Hematopoietic multipotent progenitor cell (in vitro differentiated cells): ENCODE measurements at places on chromosomes 4 and X. TPM values are rescaled to one million over a fixed set of nuclear protein-coding genes. Genes with fewer than 3 reads are reported as not detected.

NXF2 gene
- total RNA-seq = not detected

OCIAD2 gene
- total RNA-seq = 10.5 TPM

HERC5 gene
- total RNA-seq = 6.5 TPM

WDR45 gene
- 75.7 TPM for total RNA-seq

BANK1 gene
- 1.3 TPM for total RNA-seq

CBR4 gene
- total RNA-seq = 6.7 TPM

XG gene
- under 0.01 TPM for total RNA-seq

RNF212 gene
- 1.1 TPM for total RNA-seq

ZCCHC12 gene
- total RNA-seq = under 0.01 TPM

GRPR gene
- total RNA-seq = 0.27 TPM

CWH43 gene
- not detected for total RNA-seq

SNX25 gene
- total RNA-seq = 0.81 TPM

SGMS2 gene
- 5.4 TPM for total RNA-seq

MAGEA9 gene
- not detected for total RNA-seq

SPANXN3 gene
- total RNA-seq = not detected

RAB40AL gene
- 1.3 TPM for total RNA-seq

GRCh38 chr4:141174457-141174856 is 41.2 kb upstream of the RNF150 start:
- no peak for DNase-seq

GRCh38 chr4:8533274-8533865 is 46.8 kb upstream of the GPR78 start:
- DNase-seq = no peak

DNA sequence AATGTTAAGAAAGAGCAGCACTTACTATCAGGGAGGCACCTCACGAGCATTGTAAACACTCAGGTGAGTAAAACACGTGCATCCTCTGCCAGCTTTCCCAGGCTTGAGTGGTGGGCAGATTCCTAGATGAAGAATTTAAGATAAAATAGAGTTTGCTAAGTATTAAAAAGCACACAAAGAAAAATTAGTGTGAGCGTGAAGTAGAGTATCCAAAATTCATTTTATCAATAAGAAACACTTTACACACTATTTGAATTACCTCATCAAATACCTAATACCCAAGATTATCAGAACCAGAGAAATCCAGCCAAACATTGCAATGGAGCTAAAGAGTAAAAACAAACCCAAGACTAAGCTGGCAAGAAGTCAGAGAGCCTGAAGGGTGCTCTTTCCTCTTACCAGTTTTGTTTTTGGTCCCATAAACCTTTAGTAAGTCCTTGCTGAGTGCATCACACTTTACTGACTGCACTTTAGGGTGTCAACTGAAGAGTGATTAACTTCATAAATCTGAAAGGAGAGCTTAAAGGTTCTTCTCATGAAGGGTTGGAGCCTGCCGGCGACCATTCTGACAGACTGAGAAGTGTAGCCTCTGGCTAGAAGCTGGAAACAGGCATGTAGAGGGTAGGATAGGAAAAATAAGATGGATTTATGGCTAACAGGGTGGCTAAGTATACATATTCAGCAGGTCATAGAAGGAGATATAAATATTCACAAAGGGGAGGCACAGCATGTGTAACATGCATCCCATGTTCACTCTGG is 151.1 kb downstream of the SLC7A11 start:
- no peak for DNase-seq

- DNase-seq = no peak
These were observed 2.2 kb upstream of the PLXNB3 start for GRCh38 chrX:153761863-153762262.

GRCh38 chr4:114272226-114272625 is 292.8 kb upstream of the ARSJ start:
- DNase-seq = no peak

- no peak for DNase-seq
These were observed 27.4 kb downstream of the NAA11 start for GRCh38 chr4:79298484-79298883.

DNA sequence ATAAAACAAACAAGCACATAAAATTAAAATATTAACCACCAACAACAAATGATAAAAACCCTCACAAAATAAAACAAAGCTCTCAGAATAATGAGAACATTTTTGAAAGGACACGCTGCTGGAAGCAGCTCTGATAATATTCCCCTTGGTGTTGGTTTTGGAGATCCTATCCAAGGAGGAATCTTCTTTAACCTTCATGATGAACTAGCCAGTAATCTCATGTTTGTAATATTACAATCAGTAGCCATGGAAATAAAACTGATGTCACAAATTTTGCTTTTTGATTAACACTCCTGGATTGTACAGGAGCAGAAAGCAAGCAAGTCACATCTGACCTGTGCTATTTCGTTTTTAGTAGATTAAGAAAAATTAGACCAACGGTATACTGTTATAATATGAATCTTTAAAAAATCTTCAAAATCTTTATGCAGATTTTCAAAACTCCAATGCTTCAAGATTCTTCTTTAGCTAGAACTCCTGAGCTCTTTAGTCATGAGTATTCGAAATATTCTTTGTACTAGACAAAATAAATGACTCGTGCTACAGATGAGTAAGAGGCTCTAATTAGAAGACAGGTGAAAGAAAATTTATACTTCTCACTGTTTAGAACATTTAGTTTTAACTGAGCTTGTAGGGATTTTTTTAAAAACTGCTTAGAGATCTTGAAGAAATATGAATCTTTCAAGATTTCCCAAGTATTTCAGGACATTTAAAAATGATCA is 154.1 kb downstream of the RASL11B start:
- no peak for DNase-seq

- peak; percentile 11 for DNase-seq
These were observed 254.4 kb downstream of the NPFFR2 start for GRCh38 chr4:72286185-72286584.

DNA sequence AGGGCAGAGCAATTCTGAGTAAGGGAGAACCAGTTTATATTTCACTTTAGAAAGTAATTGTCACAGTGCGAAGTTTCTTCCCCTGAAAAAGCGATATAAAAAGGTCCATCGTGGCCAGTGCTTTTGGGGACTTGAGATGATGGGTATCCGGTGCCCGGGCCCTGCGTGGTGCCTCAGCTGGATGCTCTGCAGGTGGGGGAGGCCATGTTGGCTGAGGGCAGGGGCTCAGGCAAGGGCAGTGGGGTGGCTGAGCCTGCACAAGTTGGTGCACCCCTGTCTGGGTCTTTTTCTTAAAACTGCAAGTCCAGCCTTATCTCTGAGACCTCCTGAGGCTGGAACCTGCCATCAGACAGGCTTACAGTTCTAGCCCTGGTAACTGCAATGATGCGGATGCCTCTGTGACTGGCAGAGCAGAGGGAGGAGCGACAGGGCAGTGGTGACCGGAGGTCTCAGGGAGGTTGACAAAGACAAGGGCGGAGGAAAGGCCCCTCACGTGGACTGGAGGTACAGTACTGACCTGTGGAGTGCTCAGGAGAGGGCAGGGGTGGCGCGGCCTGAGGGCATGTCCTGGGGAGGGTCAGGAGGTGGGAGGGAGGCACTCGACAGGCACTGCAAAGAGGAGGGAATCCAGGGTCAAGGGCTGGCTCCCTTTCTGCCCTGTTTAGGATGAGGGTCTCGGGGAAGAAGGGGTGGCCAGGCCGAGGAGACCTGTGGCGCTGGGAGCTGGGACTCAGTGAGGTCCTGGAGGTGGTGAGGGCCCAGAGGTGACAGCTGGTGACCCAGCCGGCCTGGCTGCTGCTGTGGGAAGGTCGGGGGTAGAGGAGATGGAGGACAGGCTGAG is 1.8 kb downstream of the RGS12 start:
- no peak for DNase-seq

GRCh38 chrX:27815209-27815608 is 7.4 kb downstream of the MAGEB10 start:
- DNase-seq = no peak

DNA sequence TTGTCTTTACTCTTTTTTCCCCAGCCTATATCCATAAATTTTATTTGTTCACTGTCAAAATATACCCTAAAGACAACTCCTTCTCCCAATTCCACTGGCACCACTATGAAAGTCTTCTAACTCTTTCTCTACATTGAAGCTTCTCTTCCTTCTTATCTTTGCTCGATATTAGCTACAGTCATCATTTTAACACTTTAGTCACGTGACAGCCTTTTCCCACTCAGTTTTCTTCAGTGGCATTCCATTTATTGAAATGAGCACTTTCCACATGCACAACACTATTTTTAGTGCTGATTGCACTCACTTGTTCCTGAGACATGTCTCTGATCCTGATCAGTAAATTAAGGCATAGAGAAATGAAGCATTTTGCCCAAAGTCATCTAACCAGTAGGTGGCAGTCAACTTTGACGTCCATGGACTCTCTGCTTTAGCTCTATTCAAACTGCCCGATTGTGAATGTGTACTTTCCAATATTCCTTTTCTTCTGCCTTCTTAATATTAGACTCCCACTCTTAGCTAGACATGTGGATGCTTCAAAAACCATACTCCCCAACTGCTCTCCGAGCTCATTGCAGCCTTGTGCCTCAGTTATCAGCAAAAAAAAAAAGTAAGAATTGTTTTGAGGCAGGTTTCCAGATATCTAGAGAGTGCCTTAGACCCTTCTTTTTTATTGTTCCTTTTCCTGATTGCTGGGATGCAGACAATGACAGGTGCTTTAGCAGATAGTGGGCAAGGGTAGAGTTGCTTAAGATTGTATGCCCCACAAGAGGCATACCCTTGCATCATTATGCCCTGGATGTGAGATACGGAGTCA is 394.4 kb upstream of the ADGRL3 start:
- peak; percentile 8 for DNase-seq

DNA sequence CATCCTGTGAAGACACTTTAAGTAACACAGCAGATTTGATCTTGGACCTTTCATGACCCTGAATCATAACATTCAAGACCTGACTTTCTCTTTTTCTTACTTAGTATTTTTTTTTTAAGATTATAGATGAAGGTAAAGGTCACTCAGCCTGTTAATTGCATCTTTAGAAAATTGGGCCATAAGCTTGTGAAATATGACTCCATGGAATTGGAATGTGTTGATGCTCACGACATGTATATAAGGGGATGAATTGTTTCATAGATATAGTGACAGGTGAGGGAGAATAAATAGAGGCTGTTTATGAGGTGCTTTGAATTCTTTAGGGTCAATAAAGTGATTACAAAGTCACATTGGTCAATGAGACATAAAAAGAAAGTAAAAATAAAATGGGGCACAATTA is 27.7 kb upstream of the HS3ST1 start:
- no peak for DNase-seq

GRCh38 chr4:176223561-176223960 is 28.2 kb upstream of the SPATA4 start:
- no peak for DNase-seq

DNA sequence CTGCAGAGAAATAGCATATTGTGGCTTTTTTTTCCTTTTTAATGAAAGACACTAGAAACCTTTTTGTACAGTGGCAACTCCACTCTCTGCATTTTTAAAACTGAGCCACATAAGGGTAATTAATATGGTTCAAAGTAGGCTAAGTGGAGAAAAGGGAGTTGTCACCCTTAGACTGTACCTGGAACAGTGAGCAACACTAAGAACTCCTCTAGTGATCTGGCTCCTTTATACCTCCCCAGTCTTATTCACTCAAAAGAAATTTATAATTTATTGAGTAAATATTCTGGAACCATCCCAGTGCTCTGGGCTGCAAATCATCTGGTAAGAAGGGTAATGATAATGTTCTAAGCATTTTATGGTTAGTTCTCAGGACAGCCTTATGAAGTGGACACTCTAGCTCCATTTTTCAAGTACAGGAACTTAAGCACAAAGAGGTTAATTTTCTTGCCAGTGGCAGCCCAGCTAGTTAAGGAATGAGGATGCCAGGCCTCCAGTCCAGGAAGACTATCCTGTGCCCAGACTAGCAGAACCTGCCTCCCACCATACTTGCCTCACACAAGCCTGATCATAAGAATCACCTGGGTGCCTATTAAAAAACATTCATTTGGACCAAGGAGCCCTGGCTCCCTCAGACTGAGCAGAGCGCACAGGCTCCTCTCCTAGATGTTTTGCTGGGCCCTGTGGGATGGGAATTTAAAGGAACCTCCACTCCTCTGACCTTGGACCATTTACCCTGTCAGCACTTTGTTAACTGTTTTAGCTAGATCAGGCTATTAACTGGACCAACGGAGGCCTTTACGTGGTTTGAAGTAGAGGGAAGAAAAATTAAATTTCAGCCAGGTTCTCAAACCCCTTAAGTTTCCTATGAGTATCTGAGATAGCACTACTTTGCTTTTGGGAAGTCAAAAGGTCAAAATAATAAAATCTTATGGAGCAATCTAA is 102.6 kb downstream of the PDE5A start:
- no peak for DNase-seq

GRCh38 chr4:155966171-155966570 is 12.5 kb upstream of the CTSO start:
- no peak for DNase-seq

- no peak for DNase-seq
These were observed 16.8 kb downstream of the MEPE start for GRCh38 chr4:87849612-87850011.

- DNase-seq = no peak
These were observed 230.8 kb downstream of the SHOX start for GRCh38 chrX:861340-861890.

DNA sequence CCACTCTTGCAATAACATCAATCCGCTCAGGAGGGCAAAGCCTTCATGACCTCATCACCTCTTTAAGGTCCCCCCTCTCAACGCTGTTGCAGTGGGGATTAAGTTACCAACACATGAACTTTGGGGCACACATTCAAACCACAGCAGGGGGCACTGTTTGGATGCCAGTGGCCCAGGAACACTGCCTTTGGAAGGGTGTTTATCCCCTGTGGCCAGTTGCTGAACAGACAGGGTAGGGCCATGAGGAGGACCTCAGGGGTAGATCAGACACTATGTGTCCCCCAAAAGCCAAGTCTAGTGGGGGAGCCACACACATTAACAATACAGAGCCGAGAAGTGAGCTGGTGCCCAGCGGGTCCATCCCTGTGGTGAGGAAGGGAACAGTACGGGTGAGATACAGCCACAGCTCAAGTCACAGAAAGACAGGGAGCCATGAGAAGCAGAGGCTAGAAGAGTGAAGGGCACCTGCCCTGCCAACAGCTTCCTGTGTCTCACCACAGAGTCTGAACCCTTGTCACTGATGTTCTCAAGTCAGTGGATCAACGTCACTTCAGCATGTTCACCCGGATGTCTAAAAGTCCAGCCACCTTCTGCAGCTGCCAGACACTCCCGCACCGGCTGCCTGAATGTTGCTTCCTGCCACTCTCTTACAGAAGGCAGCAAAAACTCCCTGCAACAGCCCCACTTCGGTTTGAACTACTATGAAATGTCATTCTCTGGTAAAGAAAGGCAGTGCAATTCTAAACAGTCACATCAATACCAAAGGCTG is 19.9 kb upstream of the MXD4 start:
- DNase-seq = peak; percentile 75

GRCh38 chrX:78839711-78840110 is 92.2 kb downstream of the LPAR4 start:
- no peak for DNase-seq

DNA sequence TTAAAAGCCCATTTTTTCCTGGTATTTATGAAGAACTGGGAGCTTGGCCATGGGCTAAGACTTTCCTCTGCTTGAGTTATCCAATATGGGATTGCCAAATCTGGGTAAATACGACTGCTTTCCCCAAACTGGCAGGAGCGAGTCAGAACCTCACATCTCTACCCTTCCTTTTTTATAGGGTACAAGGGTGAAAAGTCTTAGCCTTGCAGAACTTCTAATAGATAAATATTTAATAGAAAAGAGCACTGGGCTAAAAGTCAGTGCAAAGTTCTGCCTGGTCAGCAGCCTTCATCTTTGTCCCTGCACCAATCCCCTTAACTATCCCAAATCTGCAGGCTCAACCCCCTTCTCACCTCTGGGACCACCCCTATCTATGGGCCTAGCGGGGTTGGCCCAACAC is 61.6 kb upstream of the ACSL1 start:
- no peak for DNase-seq
